Hair follicular keratinocyte (primary cell): ENCODE measurements at places on chromosomes 7 and 10. TPM values are rescaled to one million over a fixed set of nuclear protein-coding genes. Genes with fewer than 3 reads are reported as not detected.

Gene AOC1
- not detected in 2 replicates for total RNA-seq

Gene LRRC18
- not detected in 2 replicates for total RNA-seq

Gene PON1
- total RNA-seq, result not detected in 2 replicates

Gene IFIT2
- 0.62 and 0.65 TPM in 2 replicates for total RNA-seq

Gene RSPH10B2
- total RNA-seq, result 0.19 TPM in 1 of 2 replicates, not detected in the other

Gene TMEM273
- total RNA-seq, result not detected in 2 replicates

Gene CALD1
- total RNA-seq, result 110 TPM in 2 replicates

Gene MKI67
- 18.2 and 55.1 TPM in 2 replicates for total RNA-seq

Gene CCDC172
- not detected in 2 replicates for total RNA-seq

Gene FEZF1
- not detected in 2 replicates for total RNA-seq

Gene KLF14
- total RNA-seq, result not detected in 2 replicates

Gene FGFBP3
- total RNA-seq, result under 0.01 and 0.08 TPM in 2 replicates

Gene HOXA7
- 2.4 and 3.6 TPM in 2 replicates for total RNA-seq

Gene TPK1
- 1.2 and 1.8 TPM in 2 replicates for total RNA-seq
